AG10803 (cell line): ENCODE measurements at places on chromosomes 16 and 17.
A peak's percentile ranks its signal among the peaks of the same experiment; 100 is the strongest.

DNA sequence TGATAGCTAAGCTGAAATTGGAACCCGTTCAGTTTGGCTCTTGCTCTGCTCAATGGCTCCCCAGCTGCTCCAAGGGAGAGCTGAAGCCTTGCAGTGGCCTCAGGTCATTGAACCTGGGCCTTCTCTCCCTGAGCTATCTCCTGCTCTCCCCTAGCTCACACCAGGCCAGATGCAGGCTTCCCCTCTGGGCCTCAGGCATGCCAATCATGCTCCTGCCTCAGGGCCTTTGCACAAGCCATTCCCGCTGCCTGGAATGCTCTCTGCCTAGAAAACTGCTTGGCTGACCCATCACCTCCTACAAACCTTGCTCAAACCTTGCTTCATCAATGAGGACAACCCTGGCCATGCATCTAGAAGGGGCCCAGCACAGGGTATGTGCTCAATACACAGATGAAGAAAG, 16.7 kb upstream of the KRTAP17-1 start:
- DNase-seq: no peak

- DNase-seq: no peak
These were observed 25.8 kb upstream of the IRF8 start for GRCh38 chr16:85873153-85873552.

DNA sequence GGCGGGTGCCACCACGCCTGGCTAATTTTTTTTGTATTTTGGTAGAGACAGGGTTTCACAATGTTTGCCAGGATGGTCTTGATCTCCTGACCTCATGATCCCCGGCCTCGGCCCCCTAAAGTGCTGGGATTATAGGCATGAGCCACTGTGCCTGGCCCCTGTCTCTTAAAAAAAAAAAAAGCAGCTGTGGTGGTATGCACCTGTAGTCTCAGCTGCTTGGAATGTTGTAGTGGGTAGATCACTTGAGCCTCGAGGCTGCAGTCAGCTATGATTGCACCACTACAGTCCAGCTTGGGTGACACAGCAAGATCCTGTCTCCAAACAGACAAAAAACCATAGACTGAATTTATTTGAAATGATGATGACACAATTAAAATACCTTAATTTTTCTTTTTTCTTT, 24.3 kb downstream of the CDK12 start:
- DNase-seq: peak; percentile 98

- no peak for DNase-seq
These were observed 39.4 kb downstream of the WDR45B start for GRCh38 chr17:82608816-82609215.

DNA sequence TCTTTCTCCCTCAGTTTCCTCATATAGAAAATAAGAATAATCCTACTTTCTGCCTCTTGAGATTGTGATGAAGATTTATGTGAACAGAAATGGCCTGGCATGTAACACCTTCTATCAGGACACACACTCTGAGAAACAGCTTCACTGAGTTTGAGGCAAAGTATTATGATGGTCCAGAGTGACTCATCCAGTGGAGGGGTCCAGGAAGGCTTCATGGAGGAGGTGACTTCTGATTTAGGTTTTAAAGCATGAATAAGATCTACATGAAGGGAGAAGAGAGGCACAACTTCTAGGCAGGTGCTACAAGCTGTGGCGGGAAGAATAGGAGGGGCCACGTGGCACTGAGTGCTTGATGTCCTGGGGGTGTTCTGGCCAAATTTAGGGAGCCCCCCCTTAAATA, 124.4 kb upstream of the SDK2 start:
- no peak for DNase-seq

DNA sequence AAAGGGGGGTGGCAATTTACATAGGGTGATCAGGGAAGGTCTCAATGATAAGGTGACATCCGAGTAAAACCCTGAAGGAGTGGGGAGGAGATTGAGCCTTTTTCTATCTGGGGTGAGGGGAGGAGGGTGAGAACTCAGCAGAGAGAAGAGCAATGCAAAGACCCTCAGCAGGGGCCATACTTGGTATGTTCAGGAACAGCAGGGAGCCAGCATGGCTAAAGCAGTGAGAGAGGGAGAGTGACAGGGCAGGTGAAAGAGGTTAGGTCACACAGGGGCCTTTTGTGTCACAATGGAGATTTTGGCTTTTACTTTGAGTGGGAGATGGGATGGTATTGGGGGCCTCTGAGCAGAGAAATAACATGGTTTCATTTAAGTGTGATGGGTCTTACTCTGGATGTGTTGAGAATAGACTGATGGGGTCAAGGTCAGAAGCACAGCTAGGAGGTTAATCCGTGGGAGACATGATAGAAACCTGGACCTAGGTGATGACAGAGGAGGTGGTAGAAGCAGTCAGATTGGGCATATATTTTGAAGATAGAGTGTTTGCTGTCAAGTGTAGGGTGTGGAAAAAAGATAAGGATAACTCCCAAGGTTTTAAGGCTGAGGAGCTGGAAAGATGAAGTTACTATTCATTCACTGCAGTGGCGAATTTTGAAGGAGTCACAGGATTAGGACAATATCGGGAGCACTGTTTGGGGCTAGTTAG, 6.2 kb downstream of the SP2 start:
- no peak for DNase-seq

DNA sequence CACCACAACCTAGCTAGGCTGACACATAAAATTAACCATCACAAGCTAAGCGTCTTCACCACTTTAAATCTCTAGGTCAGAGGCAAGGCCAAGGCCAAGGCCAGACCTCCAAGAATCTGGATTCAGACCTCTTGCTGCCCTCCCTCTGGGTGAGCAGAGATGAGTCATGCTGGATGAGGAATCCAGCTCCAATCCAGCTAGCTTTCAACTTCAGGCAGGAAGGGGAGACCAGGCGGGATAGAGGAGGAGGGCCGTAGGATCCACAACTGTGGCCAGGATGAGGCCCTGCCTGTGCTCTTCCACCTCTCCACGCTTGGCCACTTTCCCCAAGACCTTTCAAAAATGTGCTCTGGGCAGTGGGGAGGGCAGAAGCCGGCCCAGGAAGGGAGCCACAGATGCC, 14.7 kb downstream of the LRRC75A start:
- DNase-seq: peak; percentile 85

DNA sequence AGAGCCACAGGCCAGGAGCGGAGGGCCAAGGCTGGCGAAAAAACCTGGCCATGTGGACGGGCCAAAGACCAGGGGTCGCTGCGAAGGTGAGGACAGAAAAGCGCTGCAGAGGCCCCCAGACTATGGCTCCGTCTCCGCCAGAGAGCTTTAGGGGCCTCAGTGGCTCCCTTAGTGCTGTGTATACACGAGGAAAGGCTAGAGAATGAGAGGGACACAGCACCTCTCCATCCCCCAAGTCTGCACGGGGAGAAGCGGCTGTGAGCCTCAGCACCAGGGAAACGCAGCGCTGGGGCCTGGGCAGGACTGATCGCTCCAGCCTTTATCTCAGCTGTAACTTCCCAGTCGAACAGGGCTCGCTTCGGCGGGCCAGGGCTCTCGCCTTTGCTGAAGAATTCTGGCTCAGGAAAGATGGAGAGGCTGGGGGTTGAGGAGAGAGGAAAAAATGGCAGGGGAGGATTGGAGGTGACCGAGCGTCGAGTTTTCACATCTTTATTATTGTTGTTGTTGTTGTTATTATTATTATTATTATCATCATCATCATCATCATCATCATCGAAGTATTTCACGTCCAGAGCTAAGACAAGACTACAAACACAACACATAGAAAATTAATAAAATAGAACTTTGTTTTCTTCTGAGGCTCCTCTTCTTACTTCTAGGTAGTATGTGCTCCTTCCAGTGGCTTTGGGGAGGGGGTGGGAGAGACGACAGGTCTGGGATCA, 1.9 kb upstream of the HOXB5 start:
- no peak for DNase-seq

- DNase-seq: no peak
These were observed 117.3 kb upstream of the CORO6 start for GRCh38 chr17:29740017-29740416.

- no peak for DNase-seq
These were observed 16.5 kb downstream of the TSPOAP1 start for GRCh38 chr17:58312021-58312630.

- peak; percentile 48 for DNase-seq
These were observed 8.0 kb downstream of the SPPL2C start for GRCh38 chr17:45852535-45853297.

GRCh38 chr16:9199311-9199710, 107.9 kb downstream of the HAPSTR1 start:
- DNase-seq: no peak

GRCh38 chr17:73189417-73190099, 3.3 kb upstream of the COG1 start:
- DNase-seq: peak; percentile 53

DNA sequence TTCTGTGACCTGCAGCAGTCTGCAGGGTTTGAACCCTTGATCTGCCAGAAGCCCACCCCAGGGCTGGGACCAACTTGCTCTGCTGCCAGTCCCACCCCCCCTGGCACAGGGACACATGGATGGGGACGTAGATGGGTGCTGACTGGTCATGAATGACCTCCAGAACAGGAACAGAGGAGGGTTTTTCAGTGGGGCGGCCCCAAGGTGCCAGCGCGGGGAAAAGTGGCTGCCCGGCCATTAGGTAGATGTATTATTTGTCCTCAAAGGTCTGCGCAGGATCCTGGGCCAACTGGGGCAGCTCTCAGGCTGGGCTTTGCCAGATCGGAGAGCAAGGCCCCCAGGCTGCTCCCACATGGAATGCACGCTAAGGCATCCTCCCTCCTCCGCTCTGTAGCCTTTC, 265.2 kb upstream of the TNRC6C start:
- DNase-seq: no peak

GRCh38 chr16:79139799-79140198, 460.7 kb downstream of the MAF start:
- no peak for DNase-seq

DNA sequence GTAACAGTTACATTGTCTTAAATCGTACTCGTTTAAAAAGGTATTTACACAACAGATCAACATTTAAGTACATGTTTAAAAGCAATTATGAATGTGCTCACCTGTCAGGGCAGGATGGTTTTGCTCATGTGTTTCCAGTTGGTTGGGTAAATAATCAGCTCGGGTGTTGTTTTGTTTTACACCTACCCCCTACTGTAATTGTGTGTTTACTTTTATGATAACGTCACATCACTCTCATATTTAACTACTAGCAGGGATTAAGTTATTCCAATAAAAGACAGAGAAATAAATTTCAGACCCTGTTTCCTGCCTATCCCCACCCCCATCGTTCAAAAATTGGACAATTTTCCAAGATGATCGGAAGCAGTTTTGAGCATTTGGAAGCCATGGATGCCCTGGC, 390.2 kb downstream of the SEC14L1 start:
- DNase-seq: no peak

- peak; percentile 56 for DNase-seq
These were observed 932 bp downstream of the ZNF267 start for GRCh38 chr16:31874366-31875111.

- DNase-seq: no peak
These were observed 75.2 kb downstream of the FTO start for GRCh38 chr16:53779186-53779585.

GRCh38 chr16:73565263-73565662, 517.3 kb upstream of the ZFHX3 start:
- DNase-seq: no peak

- DNase-seq: peak; percentile 3
These were observed 56.3 kb downstream of the LMF1 start for GRCh38 chr16:914440-914839.

DNA sequence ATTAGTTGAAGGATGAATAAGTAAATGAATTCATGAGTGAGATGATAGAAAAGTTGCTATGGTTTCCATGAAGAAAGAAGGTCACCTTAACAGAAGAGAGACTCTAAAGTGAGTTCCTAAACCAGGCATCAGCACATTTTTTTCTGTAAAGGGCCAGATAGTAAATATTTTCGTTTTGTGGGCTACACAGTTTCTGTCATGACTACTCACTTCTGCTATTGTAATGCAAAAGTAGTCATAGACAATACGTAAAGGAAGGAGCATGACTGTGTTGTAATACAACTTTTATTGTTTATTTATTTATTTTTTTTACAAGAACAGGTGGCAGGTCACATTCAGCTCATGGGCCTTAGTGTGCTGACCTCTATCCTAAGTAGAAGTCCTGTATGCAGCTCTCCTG, 426.1 kb upstream of the DYNLRB2 start:
- no peak for DNase-seq

GRCh38 chr16:22326369-22326652, 29.1 kb downstream of the POLR3E start:
- DNase-seq: no peak

DNA sequence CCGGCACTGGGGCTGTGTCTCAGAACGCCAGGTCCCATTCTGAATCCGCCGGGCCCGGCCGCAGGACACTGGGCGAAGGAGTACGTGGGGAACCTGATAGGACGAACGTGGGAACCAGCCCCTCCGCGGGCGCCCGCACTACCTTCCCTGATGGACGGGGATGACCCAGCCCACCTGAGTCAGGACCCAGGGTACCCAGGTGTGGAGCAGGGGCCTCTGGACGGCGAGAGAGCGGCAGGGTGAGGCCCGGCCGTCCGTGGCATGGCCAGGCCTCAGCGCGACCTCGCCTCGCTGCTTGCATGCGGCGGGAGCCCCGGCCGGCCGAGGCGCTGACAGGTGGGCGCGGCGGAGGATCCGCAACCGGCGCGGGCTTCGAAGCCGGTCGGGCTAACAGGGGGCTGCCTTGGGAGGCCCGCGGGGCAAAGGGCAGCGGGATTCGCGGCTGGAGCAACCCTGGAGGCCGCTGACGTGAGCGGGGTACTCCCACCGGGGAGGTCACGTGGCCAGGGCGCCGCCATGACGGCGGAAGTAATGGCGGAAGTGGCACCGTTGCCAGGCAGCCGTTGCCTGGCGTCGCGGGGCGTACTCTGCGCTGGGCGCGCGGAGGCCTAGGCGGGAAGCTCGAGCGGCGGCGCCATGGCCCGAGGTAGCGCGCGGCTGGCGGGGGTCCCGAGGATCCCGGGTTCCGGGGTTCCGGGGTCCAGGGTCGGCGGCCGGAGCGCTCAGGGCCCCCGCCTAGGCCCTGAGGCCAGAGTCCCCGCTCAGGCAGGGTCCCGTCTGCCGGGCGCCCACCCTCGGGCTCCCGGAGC, at the start of gene WDR90:
TSS of gene WDR90 (plus strand) at position 585 of the 809 bp plus-strand sequence. CDS start at position 637, 52 bp downstream.
- DNase-seq: peak; percentile 89

DNA sequence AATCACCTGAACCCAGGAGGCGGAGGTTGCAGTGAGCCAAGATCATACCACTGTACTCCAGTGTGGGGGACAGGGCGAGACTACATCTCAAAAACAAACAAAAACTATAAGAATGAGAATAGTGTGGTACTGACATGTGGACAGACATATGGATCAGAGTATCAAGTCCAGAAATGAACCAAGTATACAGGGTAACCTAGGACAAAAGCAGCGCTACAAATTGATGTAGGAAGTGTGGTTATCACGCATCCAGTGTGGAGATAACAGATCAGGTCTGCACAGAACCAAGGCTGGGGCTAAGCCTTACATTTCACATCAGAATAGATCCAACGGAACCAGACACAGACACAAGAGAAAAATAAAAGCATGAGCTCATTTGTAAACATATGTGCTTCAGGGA, 23.0 kb upstream of the C16orf95 start:
- no peak for DNase-seq
